Substantia nigra (tissue), 51 donors: ENCODE measurements at places on chromosomes 7 and 10.

- DNase-seq: no peak
These were observed 177.9 kb downstream of the CHN2 start for GRCh38 chr7:29372351-29373090.

DNA sequence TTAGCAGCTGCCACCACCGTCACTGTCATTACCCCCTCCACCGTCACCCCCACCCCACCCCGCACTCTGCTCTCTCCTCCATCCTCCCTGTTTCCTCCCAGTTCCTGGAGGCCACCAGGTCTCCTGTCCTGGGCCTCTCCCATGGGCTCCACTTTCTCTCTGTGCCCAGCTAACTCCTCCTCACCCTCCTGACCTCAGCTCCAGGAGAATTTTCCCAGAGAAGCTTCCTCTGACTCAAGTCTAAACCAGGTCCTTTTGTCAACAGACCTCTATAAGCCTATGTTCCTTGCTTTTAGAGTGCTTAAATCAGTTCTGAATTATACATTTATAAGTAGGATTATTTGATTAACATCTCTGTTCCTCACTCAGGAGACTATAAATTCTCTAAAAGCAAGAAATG, 150.0 kb downstream of the ARHGAP12 start:
- DNase-seq: no peak

GRCh38 chr10:132247943-132248342, 59.8 kb downstream of the STK32C start:
- no peak for DNase-seq

DNA sequence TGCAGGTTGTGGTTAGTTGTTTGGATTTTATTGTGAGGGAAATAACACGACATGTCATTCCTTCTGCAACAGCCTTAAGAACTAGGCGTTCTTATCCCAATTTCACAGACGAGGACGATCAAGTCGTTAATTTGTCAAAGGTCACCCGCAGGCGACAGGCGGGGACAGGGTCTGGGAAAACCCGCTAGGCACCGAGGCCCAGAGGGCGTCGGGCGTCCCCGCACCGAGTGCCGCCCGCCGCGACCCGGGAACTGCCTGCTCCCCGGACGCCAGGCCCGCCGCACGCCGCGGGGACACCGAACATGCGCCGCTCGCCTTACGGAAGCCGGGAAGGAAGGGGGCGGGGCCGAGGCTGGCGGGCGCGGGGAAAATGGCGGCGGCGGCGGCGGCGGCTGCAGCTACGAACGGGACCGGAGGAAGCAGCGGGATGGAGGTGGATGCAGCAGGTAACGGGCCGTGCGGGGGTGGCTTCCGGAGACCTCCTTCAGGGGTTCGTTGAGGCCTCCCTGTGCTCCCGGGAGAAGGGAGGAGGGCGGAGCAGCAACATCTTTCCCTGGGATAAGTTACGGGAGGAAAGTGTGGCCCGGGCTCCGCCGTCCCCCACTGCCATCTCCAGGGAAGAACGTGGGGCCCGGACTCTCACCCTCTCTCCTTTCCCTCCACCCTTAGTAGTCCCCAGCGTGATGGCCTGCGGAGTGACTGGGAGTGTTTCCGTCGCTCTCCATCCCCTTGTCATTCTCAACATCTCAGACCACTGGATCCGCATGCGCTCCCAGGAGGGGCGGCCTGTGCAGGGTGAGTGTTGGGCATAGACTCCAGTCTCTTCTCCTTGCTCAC, at the start of gene COPS6:
COPS6 (plus strand) TSS at position 349 of the 837 bp plus-strand sequence; CDS start at position 371, 22 bp downstream.
- no peak for DNase-seq

DNA sequence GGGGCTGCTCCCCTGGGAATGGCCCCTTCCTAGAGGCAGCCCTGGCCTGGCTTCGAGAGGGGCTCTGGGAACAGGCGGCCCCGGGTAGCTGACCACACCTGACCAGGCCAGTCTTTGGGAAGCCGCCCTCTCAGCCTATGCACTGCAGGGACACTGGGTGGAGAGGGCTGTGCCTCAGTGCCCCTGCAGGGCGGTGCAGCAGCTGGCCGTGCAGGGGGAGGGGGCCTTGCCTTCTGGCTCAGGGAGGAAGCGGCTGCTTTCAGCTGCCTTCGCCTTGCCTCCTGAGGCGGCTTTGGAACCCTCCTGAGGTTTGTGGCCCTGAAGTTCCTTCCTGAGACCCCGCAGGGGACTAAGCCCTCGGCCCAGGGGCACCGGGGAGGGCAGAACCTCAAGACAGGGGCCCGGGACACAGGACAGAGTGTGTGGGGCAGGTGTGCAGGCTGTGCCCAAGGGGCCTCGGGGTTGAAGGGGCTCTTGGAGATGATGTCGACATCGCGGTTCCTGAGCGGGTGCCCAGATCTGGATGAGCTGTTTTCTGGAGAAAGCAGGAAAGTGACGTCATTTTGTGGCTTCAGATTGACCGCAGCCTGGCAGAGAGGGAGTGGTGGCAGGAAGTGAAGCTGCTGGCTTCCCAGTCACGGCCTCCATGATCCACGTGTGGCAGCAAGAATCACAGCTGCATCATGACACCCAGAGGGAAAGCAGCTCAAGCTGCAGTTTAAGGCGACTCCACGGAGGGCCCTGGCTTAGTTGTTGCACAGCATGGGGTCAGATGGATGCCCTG, 17.7 kb downstream of the ADAM8 start:
- no peak for DNase-seq

- DNase-seq: no peak
These were observed 1.2 kb upstream of the COL1A2 start for GRCh38 chr7:94393246-94394108.

GRCh38 chr7:15685358-15686294, 857 bp downstream of the MEOX2 start:
- no peak for DNase-seq

DNA sequence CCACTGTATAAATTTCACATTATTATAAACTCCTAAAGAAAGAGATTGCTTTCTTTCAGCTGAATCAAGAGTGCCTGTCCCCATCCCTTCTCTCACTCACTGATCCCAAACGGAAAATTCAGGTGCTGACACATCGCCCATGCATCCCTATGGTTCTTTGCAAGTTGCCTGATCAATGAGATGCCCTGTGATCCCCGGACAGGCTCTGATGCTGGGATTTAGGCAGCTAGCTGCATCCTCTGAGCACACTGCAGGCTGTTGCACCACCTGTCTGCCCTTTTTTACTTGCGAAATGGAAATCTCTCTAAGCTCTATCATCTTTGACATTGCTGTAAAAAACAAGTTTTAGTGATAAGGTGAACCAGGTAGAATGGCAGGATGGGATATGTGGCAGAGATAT, 456.5 kb downstream of the GATA3 start:
- no peak for DNase-seq
